Stimulated activated CD8-positive, alpha-beta memory T cell treated with anti-CD3 and anti-CD28 coated beads, Interleukin-15, amount 100 ng/mL, for 48 hours (primary cell): ENCODE measurements at places on chromosomes 4 and X.

GRCh38 chrX:136745215-136746173 lies 35.2 kb downstream of the ARHGEF6 start:
- DNase-seq = no peak

DNA sequence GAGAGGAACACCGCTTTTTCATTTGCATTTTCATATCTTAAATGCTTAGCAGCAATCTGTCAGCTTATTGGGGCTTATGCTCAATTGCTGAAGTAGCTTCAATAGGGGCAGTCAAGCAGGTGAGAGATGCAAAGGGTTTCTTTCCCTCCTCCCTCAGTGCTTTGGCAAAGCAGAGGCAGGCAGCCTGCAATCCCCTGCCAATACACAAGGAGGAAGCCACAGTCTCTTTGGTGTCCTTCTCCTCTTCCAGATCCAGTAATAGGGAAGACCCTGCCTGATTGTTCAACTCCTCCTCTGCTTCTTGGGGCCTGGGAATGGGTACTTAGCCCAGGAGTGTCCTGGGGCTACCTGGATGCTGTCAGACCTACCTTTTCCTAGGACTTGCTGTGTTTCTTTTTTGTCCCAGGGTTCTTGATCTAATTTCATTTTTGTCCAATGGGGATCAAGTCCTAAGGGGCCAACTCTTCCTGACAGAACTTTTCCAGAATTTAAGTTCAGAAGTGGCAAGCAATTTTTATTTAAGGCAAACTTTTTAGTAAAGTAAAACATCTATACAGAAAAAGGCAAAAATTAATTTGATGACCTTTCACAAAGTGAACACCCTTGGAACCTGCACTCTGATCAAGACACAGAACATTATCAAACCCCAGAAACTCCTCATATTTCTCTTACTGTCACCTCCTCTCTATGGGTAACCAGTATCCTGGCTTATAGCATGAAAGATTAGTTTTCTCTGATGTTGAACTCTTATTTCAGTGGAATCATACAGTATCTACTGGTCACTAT lies 260.3 kb downstream of the PPP3CA start:
- DNase-seq = no peak

DNA sequence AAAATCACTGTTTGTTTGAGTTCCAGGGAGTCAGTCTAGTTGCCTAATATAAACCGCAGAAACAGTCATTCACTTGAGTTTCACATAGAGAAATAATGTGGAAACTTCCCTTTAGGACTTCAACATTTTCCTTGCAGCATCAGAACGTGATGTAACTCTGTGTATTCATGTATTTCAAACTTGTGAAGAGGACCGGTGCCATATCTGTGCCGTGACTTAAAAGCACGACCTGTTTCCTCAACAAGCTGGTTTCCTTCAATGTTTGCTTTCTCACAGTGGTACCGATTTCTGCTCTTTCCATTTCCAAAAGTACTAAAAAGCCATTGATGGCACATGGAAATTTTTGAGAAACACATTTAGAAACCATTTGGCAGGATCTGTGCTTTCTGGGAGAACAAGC lies 166.6 kb upstream of the RAPGEF2 start:
- DNase-seq = no peak

- DNase-seq = no peak
Measured at GRCh38 chrX:112043997-112044396, 38.6 kb downstream of the TRPC5 start.

DNA sequence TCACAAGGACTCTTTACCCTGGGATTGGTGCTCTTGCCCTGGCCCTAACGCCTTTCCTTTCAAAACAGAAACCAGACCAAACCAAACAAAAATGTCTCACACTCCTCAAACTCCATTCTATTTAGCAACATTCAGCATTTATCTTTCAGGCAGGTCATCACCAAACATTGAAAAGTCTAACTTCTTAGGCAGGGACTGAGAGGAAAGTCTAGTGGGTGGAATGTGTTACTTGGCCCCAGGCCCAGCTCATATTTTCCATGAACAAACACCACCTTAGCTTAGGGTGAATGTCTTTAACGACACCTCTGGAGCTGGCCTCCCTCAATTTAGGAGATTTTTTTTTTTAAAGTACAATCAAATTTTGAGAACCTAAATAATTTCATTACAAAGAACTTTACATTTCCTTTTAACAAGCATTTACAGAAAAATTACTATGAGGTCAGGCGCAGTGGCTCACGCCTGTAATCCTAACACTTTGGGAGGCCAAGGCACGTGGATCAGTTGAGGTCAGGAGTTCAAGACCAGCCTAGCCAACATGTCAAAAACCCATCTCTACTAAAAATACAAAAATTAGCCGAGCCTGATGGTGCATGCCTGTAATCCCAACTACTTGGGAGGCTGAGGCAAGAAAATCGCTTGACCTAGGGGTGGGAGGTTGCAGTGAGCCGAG lies 10.2 kb upstream of the N4BP2 start:
- peak; percentile 41 for DNase-seq

- DNase-seq = no peak
Measured at GRCh38 chr4:169428376-169428775, 157.6 kb upstream of the SH3RF1 start.

DNA sequence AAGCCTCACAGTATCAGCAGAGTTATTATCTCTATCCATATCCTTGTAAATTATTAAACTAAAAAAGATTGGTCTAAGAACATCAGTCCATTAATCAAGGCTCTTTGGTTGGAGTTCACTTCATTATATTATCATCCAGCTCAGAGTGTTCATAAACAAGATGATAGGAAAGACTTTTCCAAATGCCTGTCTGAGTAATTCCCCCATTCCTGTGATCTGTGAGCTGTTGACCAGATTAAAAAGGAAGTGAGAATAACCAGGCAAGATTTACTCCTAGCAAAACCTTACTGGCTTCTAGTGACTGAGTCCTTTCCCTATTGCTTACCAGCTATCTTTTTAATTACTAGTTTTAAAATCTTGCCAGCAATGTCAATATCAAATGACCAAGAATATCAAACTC lies 14.9 kb downstream of the PKD2 start:
- DNase-seq = no peak

- DNase-seq = no peak
Measured at GRCh38 chr4:24551492-24552289, 32.7 kb downstream of the DHX15 start.

- DNase-seq = no peak
Measured at GRCh38 chr4:41329361-41329760, 72.6 kb downstream of the UCHL1 start.

GRCh38 chrX:44906041-44906440 lies 33.1 kb downstream of the KDM6A start:
- no peak for DNase-seq

- no peak for DNase-seq
Measured at GRCh38 chrX:11555759-11556158, 110.0 kb downstream of the ARHGAP6 start.

- no peak for DNase-seq
Measured at GRCh38 chr4:67014592-67014991, 530.7 kb downstream of the CENPC start.

GRCh38 chrX:45009371-45010000 lies 136.5 kb downstream of the KDM6A start:
- DNase-seq = no peak

- no peak for DNase-seq
Measured at GRCh38 chrX:1411326-1411725, 19.4 kb upstream of the SLC25A6 start.

- no peak for DNase-seq
Measured at GRCh38 chrX:47649781-47650163, 591 bp downstream of the ELK1 start.

GRCh38 chrX:66021765-66022631 lies 17.9 kb downstream of the VSIG4 start:
- no peak for DNase-seq

GRCh38 chr4:176886135-176886534 lies 93.4 kb upstream of the VEGFC start:
- no peak for DNase-seq

DNA sequence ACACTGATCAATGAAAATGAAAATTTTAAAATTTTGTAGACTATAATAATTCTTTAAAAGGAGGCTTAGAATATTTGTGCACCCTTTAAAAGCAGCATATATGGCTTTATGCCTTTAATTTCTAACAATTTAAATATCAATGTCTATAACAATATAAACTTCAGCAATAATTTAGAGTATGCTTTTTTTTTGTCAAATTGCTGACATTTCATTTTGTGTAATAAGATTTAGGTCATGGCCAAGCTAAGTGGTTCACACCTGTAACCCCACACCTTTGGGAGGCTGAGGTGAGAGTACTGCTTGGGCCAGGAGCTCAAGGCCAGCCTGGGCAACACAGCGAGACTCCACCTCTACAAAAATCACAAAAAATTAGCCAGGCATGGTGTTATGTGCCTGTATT lies 86.2 kb downstream of the PDGFC start:
- no peak for DNase-seq

GRCh38 chr4:36348403-36348938 lies 67.1 kb downstream of the DTHD1 start:
- no peak for DNase-seq

DNA sequence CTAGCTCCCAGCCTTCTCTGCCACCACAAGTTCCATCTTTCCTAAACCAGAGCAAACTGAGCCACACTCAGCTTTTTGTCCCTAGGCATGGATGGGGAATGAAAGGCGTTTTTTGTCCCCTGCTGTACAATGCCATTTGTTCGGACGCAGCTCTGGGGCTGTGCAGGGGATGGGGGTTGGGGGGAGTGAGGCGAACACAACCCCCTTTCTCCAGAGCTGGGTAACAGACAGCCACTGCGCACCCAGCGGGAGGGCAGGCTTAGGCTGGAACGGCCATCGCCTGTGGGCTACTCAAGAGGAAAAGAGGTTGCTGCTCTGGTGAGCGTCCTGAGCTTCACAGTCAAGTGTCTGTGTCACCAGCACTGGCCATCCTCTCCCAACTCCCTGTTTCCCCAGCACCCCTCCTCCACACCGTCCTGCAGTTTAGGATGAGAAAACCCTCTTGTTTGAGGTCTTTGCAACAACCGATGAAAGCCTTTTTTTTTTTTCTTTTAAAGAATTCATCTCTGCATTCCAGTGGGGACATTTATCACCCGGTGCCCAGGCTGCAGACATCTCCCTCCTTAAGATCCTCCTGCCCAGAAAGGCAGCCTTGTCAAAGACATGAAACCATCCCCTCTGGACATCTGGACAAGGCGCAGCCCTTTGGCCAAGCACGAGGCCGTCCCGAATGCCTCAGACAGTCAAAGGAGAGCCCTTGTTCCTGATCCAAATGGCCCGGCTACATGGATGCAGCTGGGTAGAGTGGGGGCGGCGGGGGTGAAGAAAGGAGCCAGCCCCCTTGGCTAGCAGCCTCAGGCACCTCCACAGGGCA lies 419.6 kb downstream of the BCOR start:
- DNase-seq = no peak

DNA sequence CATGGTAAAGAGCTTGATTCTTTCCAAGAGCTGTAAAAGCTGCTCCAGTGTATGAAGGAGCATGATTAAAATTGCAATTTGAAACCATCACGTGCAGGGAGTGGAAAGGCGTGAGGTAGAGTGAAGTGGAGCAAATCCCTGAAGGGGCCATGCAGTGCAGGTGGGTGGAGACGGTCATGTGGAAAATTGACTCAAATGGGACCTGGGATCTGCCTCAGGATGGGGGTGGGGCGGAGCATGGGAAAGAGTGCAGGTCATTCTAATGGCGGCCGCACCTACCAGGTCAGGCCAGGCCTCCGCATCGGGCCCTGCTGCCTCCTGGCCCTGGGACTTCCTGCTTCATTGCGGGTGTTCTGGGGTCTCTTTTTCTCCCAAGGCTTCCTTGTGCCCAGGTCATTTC lies 25.3 kb upstream of the TRIM60 start:
- DNase-seq = no peak

- DNase-seq = no peak
Measured at GRCh38 chrX:51336584-51336983, 4.0 kb downstream of the NUDT10 start.

DNA sequence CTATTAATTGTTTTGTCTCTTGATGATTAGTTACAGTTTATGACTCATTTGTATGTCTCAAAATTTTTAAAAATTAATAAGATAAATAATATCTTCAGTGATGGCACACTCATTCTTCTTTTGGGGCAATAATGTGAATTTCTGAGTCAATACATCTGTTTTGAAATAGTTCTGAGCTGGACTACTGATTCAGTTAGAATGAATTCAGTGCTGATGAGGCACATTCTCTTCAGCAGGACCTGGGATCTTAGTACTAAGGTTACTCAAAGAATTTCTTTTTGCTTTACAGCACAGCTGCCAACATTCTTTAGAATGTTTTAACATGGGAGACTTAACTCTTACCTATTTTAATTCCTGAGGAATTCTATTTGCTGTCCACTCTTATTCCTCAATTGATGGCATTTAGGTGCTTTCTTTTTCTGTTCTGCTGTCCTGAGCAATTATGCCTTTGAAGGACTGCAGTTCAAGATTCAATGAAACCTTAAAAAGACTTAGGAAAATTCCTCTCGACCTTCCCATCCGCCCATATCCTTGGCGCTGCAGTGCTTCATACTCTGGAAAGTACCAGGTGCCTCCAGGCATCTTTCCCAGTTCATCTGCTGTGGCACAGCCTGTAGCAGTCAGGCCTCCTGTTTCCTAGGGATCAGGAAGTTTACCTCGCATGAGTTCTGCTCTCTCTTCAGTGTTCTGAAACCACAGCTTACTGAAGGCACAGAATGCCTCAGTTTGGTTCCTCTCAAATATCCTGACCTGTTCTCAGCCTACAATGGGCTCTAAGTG lies 213.7 kb downstream of the FSTL5 start:
- no peak for DNase-seq
